ENCODE measurements at places on chromosomes 1 and 21.

DNA sequence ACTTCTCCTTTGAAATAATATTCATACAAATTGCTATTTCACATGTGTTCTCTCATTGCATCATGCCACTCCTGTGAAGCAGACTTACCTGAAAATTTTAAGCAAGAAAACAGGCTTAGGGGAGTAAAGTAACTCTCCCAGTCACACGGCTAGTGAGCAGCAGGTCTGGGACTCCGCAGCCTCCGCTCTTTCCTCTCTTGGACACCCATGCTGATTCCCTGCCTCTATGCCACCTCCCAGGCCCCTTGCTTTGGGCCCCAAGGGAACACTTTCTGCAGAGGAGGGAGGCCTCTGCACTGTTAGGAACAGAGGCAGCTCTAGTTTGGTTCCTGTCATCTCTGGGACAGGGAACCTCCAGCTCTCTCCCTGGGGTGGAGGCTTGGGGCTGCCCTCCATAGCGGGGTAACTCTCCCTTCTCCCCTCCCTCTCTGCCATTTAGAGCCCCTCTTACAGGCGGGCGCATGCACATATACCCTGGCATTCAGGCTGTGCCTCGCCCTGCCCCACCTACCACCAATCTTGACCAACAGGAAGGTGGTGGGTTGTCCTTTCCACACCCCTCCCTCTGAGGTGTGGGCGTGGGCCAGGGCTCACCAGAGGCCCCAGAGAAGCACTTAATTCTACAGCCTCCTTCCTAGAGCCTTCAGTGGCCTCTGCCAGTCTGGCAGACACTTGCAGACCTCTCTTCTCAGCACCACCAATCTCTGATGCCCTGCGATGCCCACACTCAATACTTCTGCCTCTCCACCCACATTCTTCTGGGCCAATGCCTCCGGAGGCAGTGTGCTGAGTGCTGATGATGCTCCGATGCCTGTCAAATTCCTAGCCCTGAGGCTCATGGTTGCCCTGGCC, at the start of gene RXFP4:
Gene RXFP4 (plus strand): TSS at position 646 of the 852 bp plus-strand sequence. CDS start 72 bp downstream, at position 718.
- DNase-seq: no peak

DNA sequence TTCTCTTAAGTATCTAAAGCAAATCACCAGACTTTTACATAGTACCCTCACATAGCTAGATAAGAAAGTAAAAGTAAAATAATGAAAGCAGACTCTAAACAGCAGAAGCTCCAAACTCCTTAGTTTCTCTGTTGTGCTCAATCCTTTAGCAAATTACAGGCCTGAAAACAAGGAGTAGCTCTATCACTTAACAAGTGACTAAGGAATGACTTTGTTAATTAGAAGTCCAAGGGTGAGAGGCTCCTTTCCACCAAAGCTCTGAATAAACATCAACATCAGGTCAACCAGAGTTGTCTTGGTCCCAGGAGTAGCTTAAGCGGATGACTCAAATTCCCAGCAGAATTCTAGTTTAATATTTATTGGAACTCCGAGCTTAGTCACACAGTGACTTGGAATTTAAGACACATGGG, 5.9 kb downstream of the NRIP1 start:
- no peak for DNase-seq

DNA sequence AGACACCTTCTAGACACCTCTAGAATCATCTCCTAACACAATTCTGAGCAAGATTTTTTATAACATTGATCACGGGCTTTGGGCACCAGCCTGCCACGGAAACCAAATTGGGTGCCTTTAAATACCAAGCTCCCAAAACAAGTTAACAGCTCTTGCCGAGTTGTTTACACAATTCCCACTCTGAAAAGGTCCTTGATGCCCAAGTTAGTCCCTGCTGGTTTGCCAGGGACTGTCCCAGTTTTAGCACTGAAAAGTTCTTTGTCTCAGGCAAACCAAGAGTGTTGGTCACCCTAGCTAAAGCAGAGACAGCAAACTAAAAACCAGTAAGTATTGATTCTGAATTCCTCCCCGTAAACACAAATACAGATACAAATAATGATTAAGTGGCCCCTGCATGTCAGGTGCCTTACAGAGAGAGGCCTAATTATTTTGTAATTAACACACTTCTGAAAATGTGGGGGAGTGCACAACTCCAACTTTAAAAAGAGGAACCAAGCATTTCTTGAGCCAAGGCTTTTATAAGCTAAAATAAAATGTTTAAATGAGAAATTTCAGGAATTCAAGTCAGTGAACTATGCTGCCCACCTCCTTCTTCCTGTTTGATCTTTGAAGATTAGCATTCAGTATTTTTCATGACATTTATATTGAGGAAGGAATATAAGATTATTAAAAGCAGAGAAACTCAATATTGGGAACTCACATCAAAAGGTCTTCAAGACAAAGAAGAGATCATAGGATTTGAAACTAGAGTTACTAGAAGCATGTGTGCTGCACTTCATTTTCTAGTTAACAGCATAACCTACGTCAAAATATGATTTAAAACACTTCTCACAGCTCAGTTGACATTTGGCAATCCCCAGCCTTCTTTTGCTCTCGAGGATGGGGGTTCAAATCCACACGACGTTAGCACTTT, 9.0 kb upstream of the UBE2U start:
- no peak for DNase-seq

DNA sequence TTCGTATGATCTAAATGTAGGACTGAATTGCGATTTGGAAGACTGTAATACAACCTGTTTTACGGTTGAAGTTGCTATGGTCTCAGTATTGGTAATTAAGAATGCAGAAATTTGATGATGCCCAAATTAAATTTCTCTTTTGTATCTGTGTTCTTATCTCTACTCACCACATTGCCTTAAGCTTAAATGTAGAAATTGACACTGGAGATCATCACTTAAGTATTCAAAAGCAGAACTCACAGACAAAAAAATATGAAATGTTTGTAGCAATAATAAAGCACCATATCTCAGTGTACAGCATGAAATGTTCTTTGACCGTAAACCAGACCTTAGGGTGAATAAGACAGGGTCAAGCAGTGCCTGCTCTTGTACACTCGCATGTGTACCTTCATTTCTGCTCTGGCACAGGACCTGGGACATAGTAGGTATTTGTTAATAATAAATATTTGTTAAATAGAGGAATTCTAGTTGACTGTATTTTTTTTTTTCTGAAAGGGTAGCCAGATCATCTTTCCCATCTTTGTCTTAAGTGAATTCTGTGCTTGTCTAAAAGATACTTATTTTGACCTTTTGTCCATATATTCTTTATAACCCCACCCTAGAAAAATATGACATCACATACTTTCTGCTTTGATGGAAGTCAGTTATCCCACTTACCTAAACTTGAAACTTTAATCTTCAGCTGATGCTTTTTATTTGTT, 1.5 kb downstream of the CDC7 start:
- DNase-seq: no peak

DNA sequence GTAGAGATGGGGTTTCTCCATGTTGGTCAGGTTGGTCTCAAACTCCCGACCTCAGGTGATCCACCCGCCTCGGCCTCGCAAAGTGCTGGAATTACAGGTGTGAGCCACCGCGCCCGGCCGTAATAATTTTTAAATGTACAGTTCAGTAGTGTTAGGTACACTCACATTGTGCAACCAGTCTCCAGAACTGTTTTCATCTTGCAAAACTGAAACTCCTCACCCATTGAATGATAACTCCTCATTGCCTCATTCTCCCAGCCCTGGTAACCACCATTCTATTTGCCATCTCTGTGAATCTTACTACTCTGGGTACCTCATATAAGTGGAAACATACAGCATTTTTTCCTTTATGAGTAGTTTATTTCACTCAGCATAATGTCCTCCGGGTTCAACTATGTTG, 3.4 kb downstream of the NLRP3 start:
- no peak for DNase-seq

GRCh38 chr1:159996653-159997052, 35.1 kb downstream of the PIGM start:
- no peak for DNase-seq

GRCh38 chr21:39051588-39051949, 131.7 kb downstream of the PSMG1 start:
- no peak for DNase-seq

DNA sequence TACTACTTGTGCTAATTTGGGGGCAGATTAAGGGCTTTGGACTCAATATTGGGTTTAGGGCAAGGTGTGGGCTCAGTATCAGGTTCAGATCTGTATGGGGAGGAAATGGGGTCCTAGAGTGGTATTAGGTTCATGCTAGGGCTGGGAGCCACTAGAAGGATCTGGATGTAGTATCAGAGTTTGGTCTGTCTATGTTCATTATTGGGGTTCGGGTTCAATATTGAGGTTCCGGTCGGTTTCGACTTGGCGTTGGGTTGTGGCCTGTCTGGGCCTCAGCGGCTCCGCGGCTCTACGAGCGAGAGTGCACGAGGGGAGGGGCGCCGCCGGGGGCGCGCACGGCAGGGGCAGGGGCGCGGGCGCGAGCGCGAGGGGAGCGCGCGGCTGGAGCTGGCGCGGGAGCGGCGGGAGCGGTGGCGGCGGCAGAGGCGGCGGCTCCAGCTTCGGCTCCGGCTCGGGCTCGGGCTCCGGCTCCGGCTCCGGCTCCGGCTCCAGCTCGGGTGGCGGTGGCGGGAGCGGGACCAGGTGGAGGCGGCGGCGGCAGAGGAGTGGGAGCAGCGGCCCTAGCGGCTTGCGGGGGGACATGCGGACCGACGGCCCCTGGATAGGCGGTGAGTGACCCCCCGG, at the start of gene PTPRF:
Gene PTPRF (plus strand): TSS at position 401 of the 624 bp plus-strand sequence. CDS start 14,193 bp downstream, outside the sequence.
- peak; percentile 44 for DNase-seq

DNA sequence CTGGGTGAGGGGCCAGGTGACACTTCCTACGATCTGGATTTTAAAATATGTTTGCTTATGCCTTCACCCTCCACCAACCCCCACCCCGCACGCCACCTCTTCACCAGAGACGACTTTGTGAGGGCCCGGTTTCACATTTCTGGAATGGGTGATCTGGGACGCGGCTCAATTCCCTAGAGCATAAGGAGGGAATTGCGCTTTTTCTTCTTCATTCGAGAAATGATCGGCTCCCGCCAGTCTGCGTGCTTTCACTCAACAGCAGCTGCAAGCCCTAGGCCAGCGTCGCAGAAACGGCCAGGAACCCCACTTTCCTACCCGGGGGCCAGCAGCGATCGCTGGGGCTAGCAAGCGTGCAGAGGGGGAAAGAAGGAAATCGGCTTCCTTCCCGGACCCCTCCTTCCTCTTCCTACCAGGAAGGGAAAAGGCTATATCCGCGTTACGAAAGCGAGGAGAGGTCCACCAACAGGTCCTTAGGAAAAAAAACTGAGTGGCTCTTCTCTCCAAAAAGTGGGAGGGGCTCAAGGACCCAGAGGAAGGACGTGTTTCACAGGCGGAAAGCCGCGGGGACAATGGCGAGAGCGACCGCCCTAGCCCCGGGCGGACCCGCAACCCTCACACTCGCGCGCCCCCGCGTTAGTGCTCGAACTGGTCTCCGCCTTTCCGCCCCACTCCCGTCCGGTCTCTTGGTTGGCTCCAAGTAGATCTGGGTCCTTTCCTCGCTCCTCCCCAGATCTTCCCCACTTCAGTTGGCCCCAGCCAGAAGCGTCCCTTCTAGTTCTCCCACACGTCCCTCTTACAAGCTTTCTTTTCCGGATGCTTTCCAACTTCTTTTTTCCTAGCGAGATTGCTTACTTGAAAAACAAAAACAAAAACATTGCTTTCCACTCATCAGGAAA, 1.1 kb upstream of the ADAMTS1 start:
- DNase-seq: peak; percentile 25

DNA sequence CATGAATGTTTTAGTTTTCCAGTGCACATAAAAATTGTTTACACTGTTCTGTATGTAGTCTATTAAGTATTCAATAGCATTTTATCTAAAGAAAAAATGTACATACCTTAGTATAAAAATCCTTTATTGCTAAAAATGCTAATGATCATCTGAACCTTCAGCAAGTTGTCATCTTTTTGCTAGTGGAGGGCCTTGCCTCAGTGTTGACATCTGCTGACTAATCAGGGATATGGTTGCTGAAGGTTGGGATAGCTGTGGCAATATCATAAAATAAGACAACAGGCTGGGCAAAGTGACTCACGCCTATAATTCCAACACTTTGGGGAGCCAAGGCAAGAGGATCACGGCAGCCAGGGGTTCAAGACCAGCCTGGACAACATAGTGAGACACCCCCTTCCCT, 9.0 kb downstream of the DYNLT5 start:
- DNase-seq: no peak

DNA sequence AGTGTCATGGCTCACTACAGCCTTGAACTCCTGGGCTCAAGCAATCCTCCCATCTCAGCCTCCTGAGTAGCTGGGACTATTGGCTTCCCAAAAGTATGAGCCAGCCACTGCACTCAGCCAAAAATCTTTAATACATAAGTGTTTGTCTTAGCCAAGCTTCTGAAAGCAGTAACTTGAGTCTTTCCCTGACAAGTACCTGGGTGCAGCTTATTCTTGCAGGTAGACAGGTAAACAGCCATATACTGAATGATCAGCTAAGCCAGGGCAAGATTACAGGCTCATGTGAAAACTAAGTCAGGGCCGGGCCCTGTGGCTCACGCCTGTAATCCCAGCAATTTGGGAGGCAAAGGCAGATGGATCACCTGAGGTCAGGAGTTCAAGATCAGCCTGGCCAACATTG, 7.8 kb downstream of the MEAF6 start:
- no peak for DNase-seq

All from activated T-cell treated with anti-CD3 and anti-CD28 coated beads, Interleukin-2, amount 50 U/mL, for 48 hours (primary cell).